ENCODE measurements at places on chromosomes 16 and 17.

- no peak for DNase-seq
Observed at GRCh38 chr16:89392881-89393737, 97.3 kb downstream of the ANKRD11 start.

- DNase-seq = no peak
Observed at GRCh38 chr17:59825533-59826322, 67.0 kb downstream of the TUBD1 start.

GRCh38 chr17:73030501-73030921 is 62.0 kb downstream of the SLC39A11 start:
- no peak for DNase-seq

DNA sequence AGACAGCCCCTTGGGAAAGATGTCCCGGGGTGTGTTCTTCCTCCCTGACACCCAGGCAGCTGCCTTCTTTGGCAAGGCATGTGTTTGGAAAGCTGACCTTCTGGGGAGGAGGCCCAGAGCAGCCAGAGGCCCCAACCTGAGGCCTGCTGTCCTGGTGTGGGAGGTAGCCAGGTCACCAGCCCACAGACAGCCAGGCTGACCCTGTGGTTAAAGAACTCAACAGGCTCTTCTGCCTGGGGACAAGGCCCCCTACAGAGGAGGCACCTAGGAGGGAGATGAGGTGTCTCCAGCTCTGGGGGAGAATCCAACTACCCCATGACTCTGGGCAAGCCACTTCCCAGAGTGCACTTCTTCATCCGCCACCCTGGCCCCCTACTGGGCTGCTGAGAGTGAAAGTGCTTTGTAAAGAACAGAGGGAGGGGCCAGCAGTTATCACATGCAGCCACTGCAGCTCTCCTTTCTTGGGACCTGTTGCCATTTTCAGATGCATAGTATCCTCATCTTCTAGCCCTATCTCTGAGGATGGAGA is 13.1 kb upstream of the SREBF1 start:
- no peak for DNase-seq

DNA sequence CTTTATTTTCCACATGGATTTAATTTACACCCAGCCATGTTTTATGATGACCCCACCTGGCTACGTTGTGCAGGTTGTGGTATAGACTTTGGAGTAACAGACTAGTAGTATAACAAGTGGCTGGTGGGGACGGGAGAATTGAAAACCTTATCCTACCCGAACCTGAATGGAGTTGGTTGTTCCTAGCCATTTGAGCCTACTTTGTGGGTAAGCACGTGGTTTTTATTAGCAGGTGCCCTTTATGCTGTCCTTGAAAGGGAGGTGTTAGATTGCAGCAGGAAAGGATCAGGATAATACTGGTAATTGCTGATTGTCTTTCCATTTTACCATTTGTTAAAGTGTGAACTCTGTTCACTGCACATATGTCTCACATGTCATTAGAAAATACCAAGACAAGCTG is 31.9 kb upstream of the PHAF1 start:
- DNase-seq = no peak

GRCh38 chr17:51528111-51528510 is 267.8 kb downstream of the UTP18 start:
- no peak for DNase-seq

GRCh38 chr16:48905632-48906505 is 295.9 kb upstream of the N4BP1 start:
- no peak for DNase-seq

DNA sequence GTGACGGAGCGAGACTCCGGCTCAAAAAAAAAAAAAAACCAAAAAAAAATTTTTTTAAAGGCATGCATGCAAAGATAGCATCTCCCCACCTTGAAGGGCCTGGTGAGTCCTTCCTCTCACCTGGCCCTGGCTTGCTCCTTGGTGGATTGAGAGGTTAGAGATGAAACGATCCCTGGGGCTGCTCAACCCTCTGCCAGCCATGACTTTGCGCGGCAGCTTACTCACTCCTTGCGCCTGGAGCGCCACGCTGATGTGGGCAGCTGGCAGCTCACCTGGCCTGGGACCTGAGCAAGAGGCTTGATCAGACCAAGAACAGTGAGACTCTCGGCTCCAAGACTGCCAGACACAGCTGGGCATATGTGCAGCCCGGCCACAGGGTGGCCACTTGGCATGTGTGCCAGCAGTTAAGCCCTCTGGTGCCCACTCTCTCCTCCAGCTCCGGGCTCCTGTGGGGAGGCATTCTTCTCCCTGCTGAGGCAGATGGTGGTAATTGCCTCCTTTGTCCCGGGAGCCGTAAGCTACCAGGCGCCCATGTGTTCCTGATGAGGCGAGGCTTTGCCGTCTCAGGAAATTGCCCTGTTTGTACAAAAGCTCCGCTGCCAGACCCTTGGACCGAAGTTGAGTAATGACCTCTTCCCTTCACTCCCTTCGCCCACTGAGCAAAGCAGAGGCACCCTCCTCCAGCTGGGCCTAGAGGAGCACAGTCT is 5.1 kb upstream of the EVPL start:
- no peak for DNase-seq

DNA sequence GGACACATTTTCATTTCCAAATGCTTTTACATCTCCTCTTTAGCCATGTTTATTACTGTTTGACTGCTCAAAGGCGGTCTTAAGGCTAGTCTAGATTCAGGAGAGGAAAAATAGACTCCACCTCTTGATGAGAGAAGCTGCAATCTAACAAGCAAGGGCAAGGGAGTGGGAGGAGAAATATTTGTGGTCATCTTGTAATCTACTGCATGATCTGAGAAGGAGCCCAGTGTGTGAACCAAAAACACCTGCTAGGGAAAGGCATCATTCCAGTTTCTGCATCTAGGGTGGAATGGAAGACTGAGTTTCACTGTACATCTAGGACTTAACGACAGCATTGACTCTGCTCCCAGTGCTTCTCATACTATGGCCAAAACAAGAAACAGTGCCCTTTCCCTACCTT is 232.2 kb upstream of the HS3ST3A1 start:
- DNase-seq = no peak

DNA sequence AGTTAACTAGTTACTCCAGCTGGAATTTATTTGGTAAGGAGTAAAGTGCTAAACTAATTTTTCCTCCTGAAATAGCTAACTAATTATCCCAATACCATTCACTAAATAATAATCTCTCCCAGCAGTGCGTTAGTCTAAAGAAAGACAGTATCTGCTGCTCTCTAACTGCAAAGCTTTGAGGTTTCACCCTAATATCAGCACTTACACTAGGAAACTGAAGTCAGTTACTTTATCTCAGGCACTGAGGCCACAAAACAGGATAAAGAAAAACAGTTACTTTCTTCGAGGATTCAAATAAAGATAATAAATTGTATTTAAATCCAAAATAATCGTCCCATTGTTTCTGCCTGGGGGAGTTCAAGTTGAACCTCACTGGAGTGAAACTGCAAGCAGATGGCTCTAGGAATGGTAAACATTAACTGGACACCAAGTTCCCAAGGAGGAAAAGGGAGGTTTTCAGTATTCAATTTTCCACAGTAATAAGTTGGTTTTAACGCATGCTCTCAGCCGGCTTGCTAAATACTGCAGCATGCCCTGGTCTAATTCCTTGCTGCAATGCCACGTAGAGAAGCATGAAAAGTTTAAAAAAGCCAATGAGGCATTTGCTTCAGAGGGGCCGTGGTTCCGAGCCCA is 20.0 kb upstream of the FOXJ1 start:
- no peak for DNase-seq

GRCh38 chr16:54817432-54817831 is 113.2 kb upstream of the IRX5 start:
- DNase-seq = no peak

DNA sequence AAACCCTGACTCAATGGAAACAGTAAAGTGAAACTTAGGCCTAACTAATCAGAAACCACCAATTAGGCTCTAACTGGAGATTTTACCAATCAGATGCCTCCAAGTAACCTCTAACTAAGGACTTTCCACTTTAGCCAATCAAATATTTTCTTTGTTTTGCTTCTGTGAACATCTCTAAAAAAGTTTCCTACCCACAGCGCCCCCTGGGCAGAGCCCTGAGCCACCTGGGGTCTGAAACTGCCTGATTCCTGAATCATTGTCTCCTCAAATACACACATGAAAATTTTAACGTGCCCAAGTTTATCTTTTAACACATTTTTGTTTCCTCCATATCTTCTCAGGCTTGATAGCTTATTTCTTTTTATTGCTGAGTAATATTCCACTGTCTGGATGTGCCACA is 19.0 kb downstream of the ADAD2 start:
- DNase-seq = no peak

GRCh38 chr16:3645108-3645503 is 9.4 kb upstream of the DNASE1 start:
- no peak for DNase-seq

GRCh38 chr17:81417049-81417878 is 22.0 kb downstream of the BAHCC1 start:
- DNase-seq = no peak

GRCh38 chr17:57654040-57654775 is 90.9 kb downstream of the CCDC182 start:
- DNase-seq = no peak

- no peak for DNase-seq
Observed at GRCh38 chr17:6045621-6046357, 24.4 kb upstream of the WSCD1 start.

- no peak for DNase-seq
Observed at GRCh38 chr17:70288540-70289290, 119.4 kb downstream of the KCNJ2 start.

DNA sequence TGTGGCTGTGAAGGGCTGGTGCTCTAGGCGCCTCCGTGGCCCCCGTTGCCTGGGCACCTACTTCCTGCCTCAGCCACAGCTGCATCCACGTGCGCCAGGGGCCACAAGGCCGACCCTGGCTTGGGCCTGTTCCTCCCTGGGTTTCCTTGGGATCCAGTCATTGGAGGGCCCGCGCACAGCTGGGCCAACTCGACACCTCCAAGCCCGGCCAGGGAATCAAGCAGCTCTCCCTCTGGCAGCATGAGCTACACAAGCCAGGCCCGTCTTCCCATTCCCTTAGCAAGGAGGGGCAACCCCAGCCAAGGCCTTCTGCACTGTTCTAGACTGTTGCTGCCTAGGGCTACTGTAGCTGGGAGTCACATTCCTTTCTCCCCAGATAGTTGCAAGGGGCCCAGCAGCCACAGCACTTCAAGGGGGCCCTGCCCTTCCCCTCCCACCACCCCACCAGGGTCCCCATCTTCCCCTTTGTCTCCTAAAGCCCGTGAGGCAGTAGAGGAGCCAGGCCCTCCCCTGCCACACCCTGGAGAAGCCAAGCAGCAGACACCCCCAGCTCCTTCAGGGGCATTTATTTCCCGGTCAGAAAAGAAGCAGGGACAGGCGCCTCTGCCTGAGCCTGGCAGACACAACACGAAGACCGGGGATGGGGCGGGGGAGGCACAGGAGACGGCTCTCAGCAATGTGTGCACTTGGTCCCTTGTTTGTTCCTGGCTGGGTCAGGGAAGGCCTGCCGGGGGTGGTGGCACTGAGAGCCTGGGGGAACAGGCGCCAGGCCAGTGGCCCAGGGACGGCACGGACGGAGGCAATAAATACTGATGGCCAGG is 3.8 kb downstream of the ARHGDIA start:
- DNase-seq = no peak

- no peak for DNase-seq
Observed at GRCh38 chr16:89100601-89101302, 7.1 kb downstream of the ACSF3 start.

DNA sequence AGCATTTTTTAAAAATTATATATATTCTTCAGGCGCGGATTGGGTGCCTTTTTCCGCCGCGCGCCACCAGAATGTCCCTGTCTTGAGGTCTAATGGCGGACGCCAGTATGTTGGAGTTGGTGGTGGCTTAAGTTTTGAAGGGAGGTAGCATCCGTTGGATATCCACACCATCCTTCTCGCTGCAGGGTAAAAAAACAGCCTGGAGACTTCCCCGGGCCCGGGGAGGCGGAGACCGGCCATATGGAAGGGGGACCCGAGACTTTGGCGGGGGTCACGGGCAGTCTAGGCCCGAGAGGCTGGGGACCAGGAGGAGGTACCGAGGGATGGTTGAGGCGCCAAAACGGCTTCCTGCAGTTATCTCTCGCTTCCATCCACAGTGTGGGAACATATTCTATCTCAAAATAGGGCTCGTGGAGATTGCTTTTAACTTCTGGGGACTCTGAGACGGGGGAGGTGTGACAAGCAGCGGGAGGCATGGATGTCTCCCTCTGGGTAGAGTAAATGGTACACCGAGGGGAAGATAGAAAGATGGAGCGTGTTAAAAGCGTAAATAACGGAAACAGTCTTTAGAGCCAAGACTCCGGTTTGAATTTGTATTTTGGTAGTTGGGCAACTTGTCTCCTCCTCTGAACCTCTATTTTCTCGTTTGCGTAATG is at the start of gene SF3B3:
Gene SF3B3 (plus strand): TSS at position 74 of the 656 bp plus-strand sequence. CDS start 2,841 bp downstream, outside the sequence.
- no peak for DNase-seq

- no peak for DNase-seq
Observed at GRCh38 chr16:17780181-17780580, 309.4 kb upstream of the XYLT1 start.

DNA sequence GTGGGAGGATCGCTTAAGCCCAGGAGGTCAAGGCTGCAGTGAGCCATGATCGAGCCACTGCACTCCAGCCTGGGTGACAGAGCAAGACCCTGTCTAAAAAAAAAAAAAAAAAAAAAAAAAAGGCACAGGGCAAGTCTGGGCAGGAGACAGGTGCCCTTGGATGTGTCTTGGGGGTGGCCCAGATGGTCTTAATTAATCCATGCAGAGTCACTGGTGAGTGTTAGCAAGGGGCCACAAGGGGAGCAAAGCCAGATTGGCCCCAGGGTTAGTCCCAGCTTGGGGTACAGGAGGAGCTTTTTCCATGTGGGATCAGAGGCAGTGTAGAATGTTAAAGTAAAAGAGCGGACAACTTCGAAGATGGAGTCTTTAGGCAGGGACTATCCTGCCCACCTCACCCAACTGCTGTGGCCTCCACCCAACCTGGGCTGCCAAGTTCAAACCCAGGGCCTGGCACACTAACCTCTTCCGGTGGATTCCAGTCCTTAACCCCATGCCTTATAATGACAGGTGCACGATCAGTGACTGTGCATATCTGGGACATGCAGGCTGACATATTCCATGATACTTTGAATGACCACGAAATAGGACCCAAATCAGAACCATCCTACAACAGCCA is 32.2 kb upstream of the MFSD6L start:
- no peak for DNase-seq

GRCh38 chr17:75498726-75499213 is 16.6 kb downstream of the CASKIN2 start:
- DNase-seq = no peak

DNA sequence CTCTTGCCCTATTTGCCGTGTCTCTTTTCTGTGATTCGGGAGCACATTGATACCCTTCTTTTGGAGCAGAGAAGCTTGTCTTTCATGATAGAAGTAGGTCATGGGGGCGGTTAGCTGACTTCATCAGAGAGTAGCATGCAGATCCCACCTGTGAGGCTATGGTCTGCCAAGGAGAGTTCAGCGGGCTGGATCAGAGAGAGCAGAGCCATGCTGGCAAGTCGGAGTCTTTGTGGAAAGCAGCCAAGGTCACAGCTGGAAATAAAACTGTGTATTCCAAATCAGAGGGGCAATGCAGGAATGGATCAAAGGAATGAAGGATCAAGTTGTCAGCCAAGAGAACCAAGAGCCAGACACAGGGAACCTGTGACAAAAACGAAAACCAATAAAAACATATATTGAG is 595.9 kb downstream of the WWOX start:
- no peak for DNase-seq

GRCh38 chr17:76408037-76408849 is 23.8 kb downstream of the SPHK1 start:
- DNase-seq = no peak

GRCh38 chr17:66541461-66542128 is 239.2 kb downstream of the PRKCA start:
- no peak for DNase-seq
